Posterior vena cava (tissue), 2 donors: ENCODE measurements at places on chromosomes 5 and 9. TPM values are rescaled to one million over a fixed set of nuclear protein-coding genes. Genes with fewer than 3 reads are reported as not detected.

FOXI1 gene
- total RNA-seq: not detected

GPR151 gene
- not detected for total RNA-seq

CATSPER3 gene
- 0.43 TPM for total RNA-seq

WWC1 gene
- total RNA-seq: 0.97 TPM

OR2V2 gene
- not detected for total RNA-seq
